ENCODE measurements at places on chromosomes 5 and 9. TPM values are rescaled to one million over a fixed set of nuclear protein-coding genes. Genes with fewer than 3 reads are reported as not detected.

PCDHGA6 gene
- total RNA-seq: 6.4 TPM

KIF4B gene
- not detected for total RNA-seq

CLIC3 gene
- 23.6 TPM for total RNA-seq

PTGS1 gene
- total RNA-seq: 12.0 TPM

SLC34A1 gene
- not detected for total RNA-seq

RASGRF2 gene
- total RNA-seq: 8.8 TPM

CDH10 gene
- 0.74 TPM for total RNA-seq

GTF2H2 gene
- total RNA-seq: 10.8 TPM

PALM2AKAP2 gene
- 7.9 TPM for total RNA-seq

- H3K27me3 ChIP-seq: no peaks in the 10 kb centered on the region
- H3K27ac ChIP-seq: no peak overlapping the region
- no peaks in the 10 kb centered on the region for H3K36me3 ChIP-seq
- DNase-seq: peak; percentile 40
Observed at GRCh38 chr9:94892675-94893074, 166.2 kb downstream of the AOPEP start.

DNA sequence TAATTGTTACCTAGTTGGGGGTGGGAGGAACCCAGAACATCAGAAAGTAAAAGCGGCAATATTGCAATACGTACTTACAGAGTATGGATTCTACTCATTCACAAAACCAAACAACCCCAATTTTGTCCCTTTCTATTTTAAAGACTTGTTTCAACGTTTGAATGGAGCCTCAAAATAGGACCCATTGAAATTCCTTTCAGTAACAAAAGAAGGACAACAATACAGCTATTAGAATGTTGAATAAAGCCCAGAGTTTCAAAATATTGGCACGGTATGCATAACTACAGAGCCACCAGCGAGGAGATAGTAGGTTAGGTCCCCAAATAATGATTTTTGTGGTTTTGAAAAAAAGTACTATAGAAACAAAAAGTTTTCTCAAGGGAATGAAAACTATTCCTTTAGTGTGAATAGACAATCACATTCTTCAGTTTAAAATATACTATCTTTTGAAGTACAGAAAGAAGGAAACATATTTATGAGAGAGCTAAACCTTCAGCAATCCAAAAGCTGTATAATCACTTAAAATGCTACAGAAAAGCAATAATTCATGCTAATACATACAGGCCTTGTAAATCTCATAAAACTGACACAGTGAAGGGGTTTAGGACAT, 235.5 kb downstream of the RFX3 start:
- peaks cover 15% of the 10 kb centered on the region for H3K4me1 ChIP-seq
- no peak for DNase-seq
- no peak overlapping the region for H3K27ac ChIP-seq
- no peaks in the 10 kb centered on the region for H3K36me3 ChIP-seq
- no peaks in the 10 kb centered on the region for H3K27me3 ChIP-seq

- H3K27ac ChIP-seq: no peak overlapping the region
- no peaks in the 10 kb centered on the region for H3K36me3 ChIP-seq
- DNase-seq: no peak
- H3K4me1 ChIP-seq: no peaks in the 10 kb centered on the region
Observed at GRCh38 chr5:111935009-111935408, 178.0 kb upstream of the NREP start.

DNA sequence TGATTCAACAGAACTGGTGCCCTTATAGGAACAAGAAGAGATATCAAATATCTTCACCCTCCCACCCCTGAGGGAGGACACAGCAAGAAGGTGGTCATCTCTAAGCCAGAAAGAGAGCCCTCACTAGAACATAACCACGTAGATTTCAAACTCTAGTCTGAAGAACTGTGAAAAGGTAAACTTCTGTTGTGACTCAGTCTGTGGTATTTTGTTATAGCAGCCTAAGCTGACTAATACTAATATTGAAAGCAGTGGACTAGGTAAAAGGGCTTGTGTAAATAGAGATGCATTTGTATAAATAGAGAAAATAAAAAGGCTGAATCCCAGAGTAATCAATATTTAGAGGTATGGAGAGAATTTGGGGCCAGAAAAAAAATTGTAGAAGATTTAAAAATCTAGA, 157.6 kb upstream of the CCNH start:
- H3K4me1 ChIP-seq: no peaks in the 10 kb centered on the region
- no peak for DNase-seq
- H3K4me3 ChIP-seq: no peak overlapping the region
- no peak overlapping the region for H3K27ac ChIP-seq
- H3K36me3 ChIP-seq: no peaks in the 10 kb centered on the region

- H3K36me3 ChIP-seq: no peaks in the 10 kb centered on the region
- no peak for DNase-seq
- H3K4me3 ChIP-seq: no peak overlapping the region
- no peaks in the 10 kb centered on the region for H3K27me3 ChIP-seq
- no peaks in the 10 kb centered on the region for H3K4me1 ChIP-seq
- H3K27ac ChIP-seq: no peak overlapping the region
Observed at GRCh38 chr9:75181750-75182149, 93.4 kb downstream of the OSTF1 start.

DNA sequence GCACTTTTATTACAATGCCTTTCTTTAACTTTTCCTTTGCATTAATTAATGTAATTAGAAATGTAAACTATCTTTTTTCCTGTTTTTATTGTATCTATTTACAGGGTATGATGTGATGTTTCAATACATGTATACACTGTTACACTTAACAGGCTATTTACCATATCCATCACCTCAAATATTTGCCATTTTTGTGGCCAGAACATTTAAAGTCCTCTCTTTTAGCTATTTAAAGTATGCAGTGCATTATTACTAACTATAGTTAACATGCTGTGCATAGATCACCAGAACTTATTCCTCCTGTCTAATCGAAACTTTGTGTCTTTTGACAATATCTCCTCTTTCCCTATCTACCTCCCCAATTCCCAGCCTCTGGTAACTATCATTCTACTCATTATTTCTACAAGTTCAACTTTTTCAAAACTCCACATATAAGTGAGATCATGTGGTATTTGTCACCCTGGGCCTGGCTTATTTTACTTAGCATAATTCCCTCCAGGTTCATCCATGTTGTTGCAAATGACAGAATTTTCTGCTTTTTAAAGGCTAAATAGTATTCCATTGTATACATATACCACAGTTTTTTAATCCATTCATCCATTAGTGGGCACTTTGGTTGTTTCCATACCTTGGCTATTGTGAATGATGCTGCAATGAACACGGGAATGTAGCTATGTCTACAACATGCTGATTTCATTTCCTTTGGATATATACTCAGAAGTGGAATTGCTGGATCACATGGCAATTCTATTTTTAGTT, 32.8 kb downstream of the OR2K2 start:
- H3K27me3 ChIP-seq: no peaks in the 10 kb centered on the region
- DNase-seq: no peak
- H3K27ac ChIP-seq: no peak overlapping the region
- H3K4me3 ChIP-seq: no peak overlapping the region
- H3K36me3 ChIP-seq: no peaks in the 10 kb centered on the region

GRCh38 chr5:12901696-12902095, 997.5 kb upstream of the CTNND2 start:
- H3K27ac ChIP-seq: no peak overlapping the region
- no peaks in the 10 kb centered on the region for H3K36me3 ChIP-seq
- no peak overlapping the region for H3K4me3 ChIP-seq
- no peak for DNase-seq
- no peaks in the 10 kb centered on the region for H3K4me1 ChIP-seq
- no peaks in the 10 kb centered on the region for H3K27me3 ChIP-seq

GRCh38 chr5:32222723-32223470, 48.8 kb upstream of the GOLPH3 start:
- H3K27ac ChIP-seq: no peak overlapping the region
- DNase-seq: no peak
- no peak overlapping the region for H3K4me3 ChIP-seq
- H3K36me3 ChIP-seq: no peaks in the 10 kb centered on the region
- H3K4me1 ChIP-seq: peaks cover 16% of the 10 kb centered on the region
- H3K27me3 ChIP-seq: no peaks in the 10 kb centered on the region

DNA sequence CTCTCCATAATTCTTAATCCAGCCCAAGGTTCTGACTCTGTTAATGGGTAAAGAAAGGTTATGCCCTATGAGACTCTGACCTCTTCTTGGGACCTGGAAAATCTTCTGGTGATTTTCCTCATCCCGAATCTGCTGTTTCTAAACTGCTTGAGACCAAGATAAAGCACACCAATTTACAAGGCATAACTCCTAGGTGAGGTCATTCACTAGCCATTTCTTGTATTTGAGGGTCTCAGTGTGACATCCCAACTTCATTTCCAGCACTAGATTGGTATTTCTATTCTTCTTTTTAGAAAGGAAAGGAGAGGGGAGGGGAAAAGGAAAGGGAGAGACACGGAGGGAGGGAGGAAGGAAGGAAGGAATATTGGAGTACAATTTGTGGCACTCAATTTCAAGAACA, 51.6 kb downstream of the SLC1A1 start:
- H3K27ac ChIP-seq: no peak overlapping the region
- H3K36me3 ChIP-seq: peaks cover 6% of the 10 kb centered on the region
- no peaks in the 10 kb centered on the region for H3K4me1 ChIP-seq
- no peak for DNase-seq
- H3K4me3 ChIP-seq: no peak overlapping the region
- no peaks in the 10 kb centered on the region for H3K27me3 ChIP-seq

DNA sequence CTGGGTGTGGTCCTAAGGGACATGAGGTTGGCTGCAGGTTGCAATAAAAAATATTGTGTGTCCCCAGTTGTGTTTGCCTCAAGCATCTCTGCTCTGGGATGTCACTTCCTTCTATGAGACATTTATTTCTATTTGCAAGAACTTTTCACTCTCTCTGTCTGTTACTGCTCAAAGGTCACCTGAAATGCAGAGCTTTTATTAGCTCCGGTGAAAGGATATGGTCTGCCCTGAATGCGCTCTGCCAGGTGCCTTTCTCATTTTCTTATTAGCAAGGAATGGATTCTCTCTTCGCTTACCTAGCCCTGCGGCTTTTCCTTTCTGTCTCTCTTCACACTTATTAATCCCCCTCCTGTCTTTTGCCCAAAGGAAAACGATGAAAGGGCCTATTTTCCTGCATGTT, 526.1 kb downstream of the TMEM38B start:
- H3K4me3 ChIP-seq: no peak overlapping the region
- DNase-seq: no peak
- H3K27ac ChIP-seq: no peak overlapping the region
- no peaks in the 10 kb centered on the region for H3K4me1 ChIP-seq
- H3K27me3 ChIP-seq: no peaks in the 10 kb centered on the region
- no peaks in the 10 kb centered on the region for H3K36me3 ChIP-seq

DNA sequence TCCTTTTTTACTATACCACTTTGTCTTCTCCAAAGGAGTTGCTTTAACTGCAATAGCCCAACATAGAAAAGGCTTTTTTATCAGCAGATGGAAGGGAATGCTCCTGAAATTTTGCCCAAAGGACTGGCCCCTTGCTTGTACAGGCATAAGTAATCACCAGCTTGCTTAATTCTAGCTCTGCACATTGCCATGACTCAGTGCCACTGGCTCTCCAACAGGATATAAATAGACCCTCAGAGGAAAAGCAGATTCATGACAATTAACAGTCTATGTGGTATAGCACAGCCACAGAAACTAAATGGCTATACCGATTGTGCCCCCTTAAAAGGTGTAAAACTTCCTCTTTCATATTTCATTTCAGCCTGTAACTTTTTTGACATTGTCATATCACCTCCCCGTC, 227.0 kb downstream of the ZNF608 start:
- H3K27me3 ChIP-seq: no peaks in the 10 kb centered on the region
- no peak for DNase-seq
- H3K27ac ChIP-seq: no peak overlapping the region
- peaks cover 4% of the 10 kb centered on the region for H3K4me1 ChIP-seq
- H3K4me3 ChIP-seq: no peak overlapping the region

DNA sequence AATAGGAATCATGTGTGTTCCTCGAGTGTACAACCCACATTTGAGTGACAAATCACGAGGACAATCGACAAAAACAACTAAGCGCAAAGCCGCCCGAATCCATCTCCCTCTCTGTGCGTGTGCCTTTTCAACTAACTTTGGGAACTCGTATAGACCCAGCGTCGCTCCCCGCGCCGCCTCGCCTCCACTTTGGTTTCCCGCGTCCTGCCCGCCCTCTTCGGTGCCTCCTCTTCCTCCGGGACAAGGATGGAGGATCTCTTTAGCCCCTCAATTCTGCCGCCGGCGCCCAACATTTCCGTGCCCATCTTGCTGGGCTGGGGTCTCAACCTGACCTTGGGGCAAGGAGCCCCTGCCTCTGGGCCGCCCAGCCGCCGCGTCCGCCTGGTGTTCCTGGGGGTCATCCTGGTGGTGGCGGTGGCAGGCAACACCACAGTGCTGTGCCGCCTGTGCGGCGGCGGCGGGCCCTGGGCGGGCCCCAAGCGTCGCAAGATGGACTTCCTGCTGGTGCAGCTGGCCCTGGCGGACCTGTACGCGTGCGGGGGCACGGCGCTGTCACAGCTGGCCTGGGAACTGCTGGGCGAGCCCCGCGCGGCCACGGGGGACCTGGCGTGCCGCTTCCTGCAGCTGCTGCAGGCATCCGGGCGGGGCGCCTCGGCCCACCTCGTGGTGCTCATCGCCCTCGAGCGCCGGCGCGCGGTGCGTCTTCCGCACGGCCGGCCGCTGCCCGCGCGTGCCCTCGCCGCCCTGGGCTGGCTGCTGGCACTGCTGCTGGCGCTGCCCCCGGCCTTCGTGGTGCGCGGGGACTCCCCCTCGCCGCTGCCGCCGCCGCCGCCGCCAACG, at the start of gene GPR150:
GPR150 (plus strand) TSS at position 58 of the 840 bp plus-strand sequence; CDS start at position 247, 189 bp downstream.
- DNase-seq: no peak
- H3K4me1 ChIP-seq: peaks cover 21% of the 10 kb centered on the region
- no peaks in the 10 kb centered on the region for H3K27me3 ChIP-seq

DNA sequence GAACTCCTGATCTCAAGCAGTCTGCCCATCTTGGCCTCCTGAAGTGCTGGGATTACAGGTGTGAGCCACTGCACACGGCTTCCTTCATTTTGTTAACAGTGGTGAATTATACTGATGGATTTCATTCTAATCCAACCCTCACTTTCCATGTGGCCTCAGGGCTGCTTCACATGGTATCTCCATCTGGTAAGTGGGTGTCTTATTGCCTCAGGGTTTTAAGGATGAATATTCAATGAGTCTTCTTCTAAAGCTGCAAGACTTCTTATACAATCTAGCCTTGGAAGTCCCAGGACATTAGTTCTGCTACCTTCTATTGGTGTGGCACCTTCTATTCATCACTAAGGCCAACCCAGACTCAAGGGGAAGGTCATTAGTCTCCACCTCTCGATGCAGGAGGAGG, 8.7 kb upstream of the RASEF start:
- no peaks in the 10 kb centered on the region for H3K4me1 ChIP-seq
- H3K36me3 ChIP-seq: no peaks in the 10 kb centered on the region
- no peaks in the 10 kb centered on the region for H3K27me3 ChIP-seq
- H3K27ac ChIP-seq: no peak overlapping the region
- H3K4me3 ChIP-seq: no peak overlapping the region
- DNase-seq: no peak

- peaks cover 36% of the 10 kb centered on the region for H3K4me1 ChIP-seq
- H3K27me3 ChIP-seq: no peaks in the 10 kb centered on the region
- no peak for DNase-seq
Observed at GRCh38 chr9:105278751-105279150, 34.3 kb downstream of the SLC44A1 start.

GRCh38 chr5:9439531-9440292, 106.2 kb downstream of the SEMA5A start:
- no peaks in the 10 kb centered on the region for H3K27me3 ChIP-seq
- H3K4me1 ChIP-seq: peaks cover 16% of the 10 kb centered on the region
- H3K27ac ChIP-seq: peak overlapping the region; percentile 24
- no peak overlapping the region for H3K4me3 ChIP-seq
